ENCODE measurements at places on chromosomes 16 and 17.

DNA sequence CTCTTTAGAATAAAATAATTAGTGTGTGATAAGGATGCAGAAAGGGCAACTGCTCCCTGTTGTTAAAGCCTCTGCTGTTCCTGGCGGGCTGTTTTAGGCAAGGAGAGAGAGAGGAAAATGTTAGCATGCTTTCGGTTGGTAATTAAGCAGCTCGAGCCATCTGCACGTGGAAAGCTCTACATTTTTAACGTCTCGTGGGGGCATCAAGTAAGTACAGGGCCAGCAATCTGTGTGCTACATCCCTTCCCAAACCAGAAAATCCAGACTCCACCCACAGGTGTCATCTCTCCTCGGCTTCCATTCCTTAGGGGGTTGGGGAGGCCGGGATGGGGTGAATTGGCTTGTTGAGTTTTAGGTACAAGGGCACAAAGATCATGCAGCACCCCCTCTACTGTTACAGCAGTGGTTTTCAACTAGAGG lies 62.4 kb upstream of the MARCHF10 start:
- no peak for DNase-seq

- DNase-seq, result no peak
These were observed 48.9 kb downstream of the MRM1 start for GRCh38 chr17:36650096-36650775.

GRCh38 chr16:75340741-75341491 lies 89.5 kb upstream of the BCAR1 start:
- no peak for DNase-seq

DNA sequence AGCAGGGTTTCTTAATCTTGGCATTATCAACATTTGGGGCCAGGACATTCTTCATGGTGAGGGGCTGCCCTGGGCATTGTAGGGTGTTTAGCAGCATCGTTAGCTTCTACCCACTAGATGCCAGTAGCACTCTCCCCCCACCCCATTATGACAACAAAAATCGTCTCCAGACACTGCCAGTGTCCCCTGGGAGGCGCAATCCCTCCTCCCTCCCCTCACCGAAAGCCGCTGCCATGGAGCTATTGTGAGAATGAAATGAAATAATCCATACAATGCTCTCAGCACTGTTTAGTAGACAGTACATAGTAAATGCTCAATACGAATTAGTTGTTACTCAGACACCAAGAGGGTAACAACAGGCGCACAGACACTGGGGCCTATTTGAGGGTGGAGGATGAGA lies 502.9 kb downstream of the NPIPA7 start:
- DNase-seq, result no peak

- no peak for DNase-seq
These were observed 9.6 kb upstream of the MKS1 start for GRCh38 chr17:58228679-58229078.

- DNase-seq, result no peak
These were observed 47.0 kb upstream of the FBXO47 start for GRCh38 chr17:39014044-39014794.

- DNase-seq, result peak; percentile 15
These were observed 339.8 kb upstream of the PSMD7 start for GRCh38 chr16:73956587-73957494.
